ENCODE measurements at places on chromosomes 7 and 10. TPM values are rescaled to one million over a fixed set of nuclear protein-coding genes. Genes with fewer than 3 reads are reported as not detected.
A peak's percentile ranks its signal among the peaks of the same experiment; 100 is the strongest.

DNA sequence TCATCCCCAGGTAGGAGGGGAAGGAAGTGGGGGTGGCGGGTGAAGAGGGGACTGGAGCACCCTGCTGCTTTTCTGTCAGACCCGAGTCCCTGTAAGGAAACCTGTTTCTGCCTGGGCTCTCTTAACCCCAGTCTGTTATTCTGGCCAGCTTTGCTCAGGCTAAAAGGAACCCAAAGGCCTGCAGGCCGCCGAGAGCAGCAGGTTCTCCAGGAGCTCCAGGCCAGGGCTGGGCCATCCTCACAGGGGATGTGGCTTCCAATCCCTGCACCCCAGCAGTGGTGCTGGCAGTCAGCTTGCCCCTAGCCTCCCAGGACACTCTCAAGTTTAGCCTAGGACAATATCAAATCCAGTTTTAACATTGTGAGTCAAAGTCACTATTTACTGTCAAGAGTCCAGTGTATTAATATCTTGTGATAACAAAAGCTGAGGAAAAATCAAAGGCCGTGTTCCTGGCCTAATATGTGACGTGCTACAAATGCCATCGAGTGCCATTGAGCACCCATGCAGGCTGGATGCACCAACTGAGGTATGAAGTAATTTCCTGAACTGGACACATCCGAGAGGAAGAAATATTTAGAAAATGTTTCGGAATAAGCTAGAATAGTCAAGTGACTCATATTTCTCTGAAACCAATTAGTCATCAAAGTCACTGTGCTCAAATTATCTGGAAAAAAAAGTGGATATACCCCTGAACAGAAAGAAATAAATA lies 7.0 kb downstream of the PKD1L1 start:
- DNase-seq = no peak

The ITPRID1 gene
- not detected for polyA plus RNA-seq

GRCh38 chr7:2709553-2710285 lies 21.7 kb downstream of the AMZ1 start:
- peak; percentile 53 for DNase-seq

- DNase-seq = no peak
These were observed 906.2 kb downstream of the LRMDA start for GRCh38 chr10:76337641-76338040.

The PLXNA4 gene
- polyA plus RNA-seq = 15.6 TPM

The ANKRD30A gene
- polyA plus RNA-seq = not detected

The STEAP2 gene
- 22.7 TPM for polyA plus RNA-seq

The CFAP46 gene
- polyA plus RNA-seq = 7.4 TPM

DNA sequence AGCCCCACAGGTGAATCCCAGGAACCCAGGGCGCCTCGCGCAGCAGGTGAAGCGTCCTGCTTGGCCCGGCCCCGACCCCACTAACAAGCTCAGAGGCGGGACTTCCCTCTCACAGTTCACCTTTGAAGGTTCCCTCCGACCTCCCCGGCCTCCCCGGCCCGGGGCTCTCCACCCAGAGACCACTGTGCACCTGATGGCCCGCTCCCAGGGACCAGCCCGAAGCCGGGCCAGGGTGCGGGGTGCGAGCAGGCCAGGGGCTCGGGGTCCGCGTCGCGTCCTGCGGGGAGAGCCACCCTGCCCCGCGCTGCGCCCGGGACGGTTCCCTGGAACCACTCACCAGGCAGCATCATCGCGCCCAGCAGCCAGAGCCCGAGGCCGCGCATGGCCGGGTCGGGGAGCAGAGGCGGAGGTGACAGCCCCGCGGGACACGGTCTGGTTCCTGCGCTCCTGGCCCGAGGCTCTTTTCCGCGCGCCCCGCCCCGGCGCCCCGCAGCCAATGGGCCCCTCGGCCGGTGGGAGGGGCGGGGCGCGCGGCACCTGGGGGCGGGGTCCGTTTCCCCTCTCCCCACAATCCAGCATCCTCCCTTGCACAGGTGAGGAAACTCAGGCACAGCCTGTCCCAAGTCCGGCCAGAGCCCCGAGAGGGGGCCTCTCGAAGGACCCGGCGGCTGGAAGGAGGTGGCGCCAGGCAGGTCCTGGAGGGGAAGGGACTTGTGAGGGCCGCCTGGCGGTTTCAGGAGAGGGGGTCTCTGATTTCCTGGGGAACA lies at the start of gene ADAM8:
TSS of gene ADAM8 (minus strand) at position 434 of the 767 bp plus-strand sequence. CDS start at position 383, 51 bp downstream.
- no peak for DNase-seq

The CALHM2 gene
- polyA plus RNA-seq = 10.3 TPM

- no peak for DNase-seq
These were observed 236.9 kb upstream of the IGFBP3 start for GRCh38 chr7:46157931-46158330.

All from left kidney (tissue), 8 donors.